Stimulated activated CD4-positive, alpha-beta T cell treated with anti-CD3 and anti-CD28 coated beads, TNF-alpha, amount 100 ng/mL, for 48 hours (primary cell): ENCODE measurements at places on chromosomes 2 and 18.

- no peak for DNase-seq
Measured at GRCh38 chr2:129443235-129443864, 536.1 kb upstream of the RAB6C start.

- DNase-seq = no peak
Measured at GRCh38 chr18:69795791-69796190, 151.9 kb downstream of the CD226 start.

- no peak for DNase-seq
Measured at GRCh38 chr2:109379507-109379906, 234.3 kb downstream of the SEPTIN10 start.

DNA sequence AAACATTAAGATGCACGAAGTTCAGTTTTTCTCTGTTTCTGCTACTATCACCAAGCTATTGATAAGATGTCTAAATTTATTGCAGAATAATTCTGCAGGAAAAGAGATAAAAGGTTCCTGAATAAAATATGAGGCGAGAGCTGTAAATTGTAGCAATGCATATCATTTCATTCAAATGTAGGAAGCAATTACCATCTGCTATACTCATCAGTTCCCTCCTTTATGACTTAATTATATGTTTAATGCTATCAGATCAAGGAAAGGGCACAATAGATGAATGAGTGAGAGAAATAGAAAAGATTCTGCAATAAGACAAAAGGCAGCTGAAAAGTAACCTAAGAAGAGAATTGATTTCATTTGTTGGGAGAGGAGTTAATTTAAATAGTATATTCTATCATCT, 108.2 kb upstream of the GALNT5 start:
- no peak for DNase-seq
